ENCODE measurements at places on chromosomes 16 and 17.

DNA sequence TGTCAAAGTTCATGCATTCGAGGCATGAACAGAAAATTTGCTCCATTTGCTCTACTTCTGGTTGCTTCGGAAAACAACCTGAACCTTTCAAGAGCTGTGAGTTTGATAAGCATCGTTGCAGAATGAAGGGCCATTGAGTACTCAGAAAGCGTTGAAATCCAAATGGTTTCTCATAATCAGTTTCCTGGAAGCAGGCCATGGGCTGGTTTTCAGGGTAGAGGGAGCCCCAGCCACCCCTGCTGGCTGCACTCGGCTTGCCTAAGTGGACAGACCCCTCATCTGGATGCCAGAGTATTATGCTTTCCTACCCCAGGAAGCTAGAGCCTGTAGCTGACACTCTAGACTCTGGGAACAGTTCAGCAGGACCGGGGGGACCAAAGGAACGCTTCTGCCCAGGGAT is 24.4 kb downstream of the SCNN1G start:
- H3K36me3 ChIP-seq, result no peaks in the 10 kb centered on the region
- no peak for DNase-seq
- H3K4me1 ChIP-seq, result no peaks in the 10 kb centered on the region
- H3K27me3 ChIP-seq, result peaks cover 11% of the 10 kb centered on the region

GRCh38 chr17:80594431-80595269 is 50.0 kb downstream of the RPTOR start:
- H3K27ac ChIP-seq, result peak overlapping the region; percentile 62
- peaks cover 3% of the 10 kb centered on the region for H3K36me3 ChIP-seq
- DNase-seq, result no peak
- peaks cover 58% of the 10 kb centered on the region for H3K4me1 ChIP-seq
- H3K4me3 ChIP-seq, result peak overlapping the region; percentile 33

DNA sequence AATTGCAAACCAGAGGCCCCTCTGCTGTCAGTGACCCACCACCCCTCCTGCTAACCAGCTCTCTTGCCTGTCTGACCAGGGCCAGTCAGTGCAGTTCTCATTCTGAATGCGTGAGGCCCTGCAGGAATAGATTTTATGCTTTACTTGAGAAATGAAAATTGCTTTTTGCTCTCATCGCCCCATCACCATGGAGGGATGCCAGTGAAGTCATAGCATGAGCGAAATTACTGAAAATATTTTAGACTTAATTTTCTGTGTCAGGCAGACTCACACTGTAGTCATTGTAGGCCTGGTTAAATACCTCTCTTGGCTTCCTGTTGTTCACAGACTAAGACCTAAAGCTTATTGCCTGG is 490.5 kb upstream of the CDH5 start:
- H3K4me1 ChIP-seq, result no peaks in the 10 kb centered on the region
- DNase-seq, result no peak
- no peak overlapping the region for H3K27ac ChIP-seq
- H3K4me3 ChIP-seq, result no peak overlapping the region

DNA sequence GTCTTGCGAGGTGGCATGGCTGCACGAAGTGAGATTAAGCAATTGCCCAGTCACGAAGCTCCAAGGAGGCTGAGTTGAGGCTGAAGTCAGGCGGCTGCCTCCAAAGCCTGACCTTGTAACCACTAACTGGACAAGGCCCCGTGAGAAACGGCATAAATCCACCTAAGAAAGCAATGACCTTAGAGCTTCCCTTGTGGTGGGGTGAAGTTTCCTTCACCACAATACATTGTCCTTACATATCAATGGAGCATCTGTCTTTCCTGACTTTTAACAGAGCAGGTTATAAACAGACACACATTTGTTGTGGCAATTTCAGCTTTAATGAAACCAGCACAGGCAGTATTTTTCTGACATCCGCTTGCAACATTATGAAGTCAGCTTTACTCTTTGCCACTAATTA is 2.5 kb upstream of the MED9 start:
- peaks cover 5% of the 10 kb centered on the region for H3K36me3 ChIP-seq
- peaks cover 18% of the 10 kb centered on the region for H3K27me3 ChIP-seq
- peaks cover 12% of the 10 kb centered on the region for H3K4me1 ChIP-seq
- H3K27ac ChIP-seq, result no peak overlapping the region

GRCh38 chr16:54281535-54282201 is 4.9 kb downstream of the IRX3 start:
- H3K27me3 ChIP-seq, result peaks cover 60% of the 10 kb centered on the region
- peaks cover 5% of the 10 kb centered on the region for H3K36me3 ChIP-seq
- H3K27ac ChIP-seq, result no peak overlapping the region
- DNase-seq, result no peak

- no peaks in the 10 kb centered on the region for H3K27me3 ChIP-seq
- no peak overlapping the region for H3K4me3 ChIP-seq
- no peak overlapping the region for H3K27ac ChIP-seq
- DNase-seq, result no peak
- H3K4me1 ChIP-seq, result peaks cover 11% of the 10 kb centered on the region
- H3K36me3 ChIP-seq, result peaks cover 6% of the 10 kb centered on the region
Observed at GRCh38 chr17:29933379-29933778, 3.4 kb upstream of the SSH2 start.

- H3K4me3 ChIP-seq, result peak overlapping the region; percentile 87
- peak; percentile 91 for DNase-seq
- peaks cover 4% of the 10 kb centered on the region for H3K27me3 ChIP-seq
- peaks cover 3% of the 10 kb centered on the region for H3K36me3 ChIP-seq
- peak overlapping the region; percentile 99 for H3K27ac ChIP-seq
- peaks cover 23% of the 10 kb centered on the region for H3K4me1 ChIP-seq
Observed at GRCh38 chr17:43360739-43361505, 37.9 kb upstream of the ARL4D start.

GRCh38 chr17:49404361-49404760 is 10.3 kb downstream of the PHB1 start:
- peaks cover 9% of the 10 kb centered on the region for H3K4me1 ChIP-seq
- no peak overlapping the region for H3K27ac ChIP-seq
- no peaks in the 10 kb centered on the region for H3K27me3 ChIP-seq
- H3K36me3 ChIP-seq, result peaks cover 51% of the 10 kb centered on the region
- no peak overlapping the region for H3K4me3 ChIP-seq

DNA sequence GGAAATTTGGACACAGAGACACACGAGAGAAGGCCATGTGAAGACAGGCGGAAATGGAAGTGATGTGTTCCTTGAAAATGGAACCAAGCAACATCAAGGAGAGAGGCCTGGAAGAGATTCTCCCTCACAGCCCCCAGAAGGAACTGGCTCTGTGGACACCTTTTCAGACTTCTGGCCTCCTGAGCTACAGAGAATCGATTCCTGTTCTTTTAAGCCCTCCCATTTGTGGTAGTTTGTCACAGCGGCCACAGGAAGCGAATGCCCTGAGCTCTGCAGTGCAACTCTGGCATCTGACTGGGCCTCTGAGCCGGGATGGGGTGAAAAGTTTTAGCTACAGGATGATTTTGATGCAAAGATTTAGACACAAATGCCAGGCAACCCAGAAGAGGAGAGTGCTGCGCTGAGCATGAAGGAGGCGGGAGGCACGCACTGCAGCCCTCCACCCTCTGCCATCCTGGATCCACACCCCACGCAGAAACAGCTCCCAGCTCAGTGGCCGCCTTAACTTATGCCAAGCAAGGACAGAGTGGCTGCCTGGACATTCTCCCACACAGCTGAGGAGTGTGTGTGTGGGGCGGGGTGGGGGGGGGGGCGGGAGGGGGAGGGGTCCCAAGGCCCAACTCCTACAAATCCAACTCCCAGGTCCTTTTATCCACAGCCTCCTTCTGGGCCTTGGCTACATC is 2.2 kb downstream of the TIMP2 start:
- H3K4me1 ChIP-seq, result peaks cover 8% of the 10 kb centered on the region
- no peak overlapping the region for H3K27ac ChIP-seq
- H3K36me3 ChIP-seq, result no peaks in the 10 kb centered on the region
- H3K4me3 ChIP-seq, result peak overlapping the region; percentile 57
- no peak for DNase-seq

- H3K27ac ChIP-seq, result no peak overlapping the region
- H3K36me3 ChIP-seq, result peaks cover 2% of the 10 kb centered on the region
- no peaks in the 10 kb centered on the region for H3K27me3 ChIP-seq
- H3K4me1 ChIP-seq, result peaks cover 12% of the 10 kb centered on the region
- DNase-seq, result no peak
- H3K4me3 ChIP-seq, result no peak overlapping the region
Observed at GRCh38 chr17:69763503-69763902, 311.5 kb upstream of the KCNJ16 start.

DNA sequence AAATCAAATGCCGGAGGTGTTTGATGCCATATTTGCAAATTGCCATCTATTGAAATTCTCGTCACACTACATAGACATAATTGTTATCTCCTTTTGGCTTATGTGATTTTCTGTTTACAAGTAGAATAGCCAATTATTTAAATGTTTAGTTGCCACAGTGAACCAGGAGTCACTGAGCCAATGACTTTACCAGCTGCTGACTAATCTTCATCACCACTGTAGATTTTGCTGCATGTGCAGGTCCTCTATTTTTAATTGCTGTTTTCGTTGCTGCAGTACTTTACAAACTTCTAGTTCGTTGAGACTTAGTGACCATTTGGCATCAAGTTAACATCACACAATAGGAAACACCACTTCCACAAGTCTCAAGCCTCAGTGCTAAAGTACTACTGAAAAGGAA is 22.8 kb downstream of the ABHD15 start:
- H3K27ac ChIP-seq, result no peak overlapping the region
- H3K36me3 ChIP-seq, result peaks cover 23% of the 10 kb centered on the region
- no peak overlapping the region for H3K4me3 ChIP-seq
- no peak for DNase-seq
- peaks cover 11% of the 10 kb centered on the region for H3K4me1 ChIP-seq

DNA sequence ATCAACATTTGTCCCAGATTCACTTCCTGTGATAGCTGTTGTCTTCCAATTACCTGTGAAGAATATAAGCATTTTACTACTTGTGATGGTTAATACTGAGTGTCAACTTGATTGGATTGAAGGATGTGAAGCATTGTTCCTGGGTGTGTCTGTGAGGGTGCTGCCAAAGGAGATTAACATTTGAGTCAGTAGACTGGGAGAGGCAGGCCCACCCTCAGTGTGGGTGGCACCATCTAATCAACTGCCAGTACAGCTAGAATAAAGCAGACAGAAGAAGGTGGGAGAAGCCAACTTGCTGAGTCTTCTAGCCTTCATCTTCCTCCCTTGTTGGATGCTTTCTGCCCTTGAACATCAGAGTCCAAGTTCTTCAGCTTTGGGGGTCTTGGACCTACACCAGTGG is 660.4 kb upstream of the GOT2 start:
- no peak overlapping the region for H3K4me3 ChIP-seq
- H3K27ac ChIP-seq, result no peak overlapping the region
- no peak for DNase-seq
- no peaks in the 10 kb centered on the region for H3K36me3 ChIP-seq

DNA sequence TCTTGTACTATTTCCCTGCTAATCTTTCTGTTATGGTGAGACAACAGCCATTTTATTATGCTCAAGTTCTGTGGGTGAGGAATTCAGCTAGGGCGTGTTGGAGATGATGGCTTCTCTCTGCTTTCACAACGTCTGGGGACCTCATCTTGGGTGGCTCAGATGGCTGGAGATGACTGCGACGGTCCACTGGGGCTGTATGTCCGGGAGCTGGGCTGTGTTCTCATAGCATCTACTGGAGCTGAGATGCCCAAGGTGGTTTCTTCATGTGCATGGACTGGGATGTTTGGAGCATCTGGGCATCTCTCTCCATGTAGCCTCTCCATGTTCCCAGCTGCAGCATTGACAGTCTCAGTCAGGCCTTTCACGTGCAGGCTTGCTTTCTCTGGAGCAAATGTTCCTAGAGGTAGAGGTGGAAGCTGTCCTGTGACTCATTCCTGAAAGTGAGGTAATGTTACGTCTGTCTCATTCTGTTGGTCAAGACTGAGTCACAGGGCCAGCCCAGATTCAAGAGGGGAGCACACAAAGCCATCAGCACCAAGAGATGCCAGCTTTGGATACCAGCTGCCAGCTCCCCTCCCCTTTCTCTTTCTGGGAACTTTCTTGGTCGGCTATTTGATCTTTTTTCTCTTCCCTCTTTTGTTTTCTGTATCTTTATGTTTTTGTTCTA is 96.2 kb downstream of the RAP1GAP2 start:
- no peaks in the 10 kb centered on the region for H3K36me3 ChIP-seq
- H3K27ac ChIP-seq, result no peak overlapping the region
- H3K27me3 ChIP-seq, result no peaks in the 10 kb centered on the region
- no peak for DNase-seq
- peaks cover 1% of the 10 kb centered on the region for H3K4me1 ChIP-seq
- H3K4me3 ChIP-seq, result no peak overlapping the region

- H3K27ac ChIP-seq, result no peak overlapping the region
- no peak for DNase-seq
- H3K4me3 ChIP-seq, result no peak overlapping the region
- H3K27me3 ChIP-seq, result no peaks in the 10 kb centered on the region
Observed at GRCh38 chr17:37614391-37614790, 5.2 kb upstream of the SYNRG start.

DNA sequence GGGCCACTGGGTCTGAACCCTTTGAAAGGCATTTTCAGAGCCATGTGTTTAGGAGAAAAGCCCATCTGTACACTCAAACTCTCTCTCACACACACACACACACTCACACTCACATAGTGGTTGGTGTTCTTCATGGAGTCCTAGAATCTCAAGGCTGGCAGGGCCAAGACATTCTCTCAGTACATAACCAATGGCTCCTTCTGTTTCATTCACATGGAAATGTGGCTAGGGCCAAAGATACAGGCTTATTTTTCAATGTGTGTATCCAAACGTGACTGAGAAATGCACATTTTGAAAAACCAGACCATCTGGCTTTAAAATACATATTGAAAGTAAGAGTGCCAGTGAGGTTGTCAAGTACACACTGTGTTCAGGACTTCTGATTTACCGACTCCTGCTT is 59.0 kb upstream of the SALL1 start:
- H3K4me3 ChIP-seq, result no peak overlapping the region
- no peaks in the 10 kb centered on the region for H3K36me3 ChIP-seq
- H3K27ac ChIP-seq, result no peak overlapping the region
- no peaks in the 10 kb centered on the region for H3K27me3 ChIP-seq

- no peaks in the 10 kb centered on the region for H3K36me3 ChIP-seq
- DNase-seq, result no peak
- H3K4me3 ChIP-seq, result no peak overlapping the region
- H3K27me3 ChIP-seq, result no peaks in the 10 kb centered on the region
- no peaks in the 10 kb centered on the region for H3K4me1 ChIP-seq
- H3K27ac ChIP-seq, result no peak overlapping the region
Observed at GRCh38 chr17:6303664-6304063, 131.3 kb downstream of the AIPL1 start.

GRCh38 chr17:40290629-40291280 is 3.1 kb downstream of the CDC6 start:
- DNase-seq, result peak; percentile 40
- peak overlapping the region; percentile 36 for H3K27ac ChIP-seq
- H3K4me3 ChIP-seq, result peak overlapping the region; percentile 2
- H3K36me3 ChIP-seq, result peaks cover 44% of the 10 kb centered on the region

DNA sequence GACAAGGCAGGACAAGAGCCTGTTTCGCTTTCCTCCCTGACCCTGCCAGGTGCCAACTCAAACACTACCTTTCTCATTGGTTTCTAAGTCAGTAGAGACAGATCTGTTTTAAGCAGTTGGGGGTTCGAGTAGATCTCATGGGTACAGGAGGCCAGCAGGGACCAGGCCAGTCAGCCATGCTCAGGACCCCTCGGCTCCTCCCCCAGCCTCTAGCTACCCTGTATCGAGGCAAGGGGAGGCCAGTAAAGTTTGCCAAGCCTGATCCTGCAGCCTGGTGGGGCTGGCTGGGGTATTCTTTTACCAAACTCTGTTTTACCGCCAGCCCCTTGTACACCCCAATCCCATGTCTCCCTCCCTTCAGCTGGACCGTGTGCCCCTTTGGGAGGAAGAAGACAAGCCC is 26.6 kb downstream of the OR1D5 start:
- no peaks in the 10 kb centered on the region for H3K36me3 ChIP-seq
- H3K27me3 ChIP-seq, result no peaks in the 10 kb centered on the region
- no peak for DNase-seq
- H3K4me3 ChIP-seq, result no peak overlapping the region
- H3K27ac ChIP-seq, result no peak overlapping the region
- no peaks in the 10 kb centered on the region for H3K4me1 ChIP-seq

All from T-helper 2 cell treated with Interferon-gamma antibody and Interleukin-4, amounts not matched to agents 5 μg/mL and 100 μg/mL, for 36 hours (primary cell).